ENCODE measurements at places on chromosomes 2 and 18.

DNA sequence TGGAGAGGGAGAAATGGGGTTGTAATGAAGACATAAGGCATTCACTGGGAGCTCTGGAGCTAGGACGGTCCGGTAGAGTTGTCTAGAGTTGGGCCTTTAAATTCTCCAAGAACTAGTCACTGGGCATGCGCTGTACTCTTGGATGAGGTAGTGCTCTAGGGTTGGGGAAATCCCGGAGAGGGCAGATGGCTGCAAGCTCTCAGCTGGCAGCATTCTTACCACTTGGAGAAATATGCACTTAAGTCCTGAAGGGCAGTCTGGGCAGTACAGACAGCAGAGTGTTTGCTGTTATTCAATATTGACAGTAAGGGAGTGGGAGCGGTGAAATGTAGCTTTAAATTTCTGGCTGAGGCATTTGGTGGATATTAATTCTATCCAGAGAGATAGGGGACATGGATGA lies 214.6 kb downstream of the RDH14 start:
- no peak for DNase-seq

GRCh38 chr2:85830645-85831044 lies 58.1 kb downstream of the ST3GAL5 start:
- DNase-seq, result no peak

- no peak for DNase-seq
Observed at GRCh38 chr2:156306821-156307220, 25.7 kb downstream of the NR4A2 start.

DNA sequence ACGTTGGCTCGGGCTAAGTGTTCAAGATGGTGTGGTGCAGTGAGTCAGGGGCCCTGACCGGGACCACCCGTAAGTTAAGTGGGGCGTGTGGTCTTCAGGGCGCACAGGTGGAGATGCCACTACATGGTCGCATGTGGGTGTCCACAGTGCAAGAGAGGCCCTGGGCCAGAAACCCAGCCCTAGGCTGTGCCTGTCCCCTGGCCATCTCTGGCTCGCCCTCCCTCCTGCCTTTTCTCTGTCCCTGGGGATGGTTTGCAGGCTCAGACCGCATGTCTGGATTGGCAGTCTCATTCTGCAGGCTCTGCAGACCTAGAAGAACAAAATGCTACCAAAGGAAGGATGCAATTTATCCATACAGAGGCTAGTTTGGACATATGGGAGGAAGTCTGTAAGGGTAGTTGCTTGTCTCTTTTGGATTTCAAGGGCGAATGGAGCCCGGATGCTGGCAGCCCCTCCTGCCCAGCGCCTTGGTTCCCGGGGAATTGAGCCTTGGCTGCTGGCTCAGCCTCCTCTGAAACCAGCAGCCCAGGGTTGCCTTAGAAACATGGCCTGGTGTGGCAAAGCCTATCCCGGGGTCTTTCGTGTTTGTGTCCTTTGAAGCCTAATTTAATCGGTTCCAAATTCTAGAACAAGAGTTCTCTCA lies 417.5 kb upstream of the HS6ST1 start:
- DNase-seq, result no peak

- DNase-seq, result peak; percentile 7
Observed at GRCh38 chr2:239602290-239603282, 201.8 kb upstream of the HDAC4 start.

DNA sequence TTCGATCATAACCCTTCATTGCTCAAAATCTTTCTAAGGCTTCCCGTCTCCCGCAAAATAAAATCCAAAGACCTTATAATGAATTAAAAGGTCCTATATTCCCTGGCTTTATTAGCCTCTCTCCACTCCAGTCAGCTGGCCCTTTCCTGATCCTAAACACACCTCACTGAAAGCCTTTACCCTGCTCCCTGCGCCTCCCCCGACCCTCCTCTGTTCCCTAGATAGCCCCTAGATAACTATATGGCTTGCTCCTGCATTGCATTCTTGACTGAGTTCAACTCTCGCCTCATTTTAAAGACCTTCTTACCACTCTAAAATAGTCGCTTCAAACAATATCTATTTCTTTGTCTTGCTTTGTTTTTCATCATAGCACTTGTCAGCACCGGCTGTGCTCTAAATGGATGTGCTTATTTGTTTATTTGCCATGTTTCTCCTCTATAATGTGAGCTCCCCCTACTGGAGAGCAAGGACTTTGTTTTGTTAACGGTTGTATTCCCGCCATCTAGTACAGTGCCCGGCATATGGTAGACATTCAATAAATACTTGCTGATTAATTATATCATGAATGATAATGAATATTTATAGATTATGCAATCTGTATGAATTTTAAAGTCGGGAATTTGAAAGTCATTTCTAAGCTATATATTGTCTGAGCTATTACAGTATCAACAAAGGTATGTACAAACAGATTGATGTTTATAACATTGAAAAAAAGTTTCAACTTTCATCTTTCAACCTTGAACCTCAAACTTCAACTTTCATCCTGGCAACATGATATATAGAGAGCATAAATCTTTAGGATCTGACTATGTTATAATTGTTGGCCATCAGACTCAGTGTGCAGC lies 32.4 kb upstream of the VIT start:
- DNase-seq, result peak; percentile 58

DNA sequence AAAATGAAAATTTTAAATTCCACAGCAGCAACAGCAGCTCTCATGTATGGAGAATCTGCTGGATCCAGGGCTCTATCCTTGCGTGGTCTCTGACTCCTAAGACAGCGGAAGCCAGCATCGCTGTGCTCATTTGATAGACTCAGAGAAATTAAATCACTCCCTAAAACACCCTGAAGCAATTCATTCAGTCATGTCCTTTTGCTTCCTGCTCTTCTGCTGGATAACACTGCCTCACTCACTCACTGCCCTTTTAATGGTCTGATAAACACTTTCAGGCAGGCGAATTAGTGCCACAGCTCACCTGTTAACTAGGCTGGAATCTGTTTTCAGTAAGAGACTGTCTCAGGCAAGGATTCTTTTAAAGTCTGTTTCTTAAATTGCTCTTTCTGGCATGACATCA lies 10.0 kb downstream of the WIPF1 start:
- no peak for DNase-seq

GRCh38 chr18:2028986-2029385 lies 542.3 kb downstream of the METTL4 start:
- DNase-seq, result no peak

GRCh38 chr18:36155851-36156757 lies 26.4 kb downstream of the ELP2 start:
- no peak for DNase-seq

GRCh38 chr2:224861266-224861665 lies 145.1 kb upstream of the CCDC195 start:
- no peak for DNase-seq

DNA sequence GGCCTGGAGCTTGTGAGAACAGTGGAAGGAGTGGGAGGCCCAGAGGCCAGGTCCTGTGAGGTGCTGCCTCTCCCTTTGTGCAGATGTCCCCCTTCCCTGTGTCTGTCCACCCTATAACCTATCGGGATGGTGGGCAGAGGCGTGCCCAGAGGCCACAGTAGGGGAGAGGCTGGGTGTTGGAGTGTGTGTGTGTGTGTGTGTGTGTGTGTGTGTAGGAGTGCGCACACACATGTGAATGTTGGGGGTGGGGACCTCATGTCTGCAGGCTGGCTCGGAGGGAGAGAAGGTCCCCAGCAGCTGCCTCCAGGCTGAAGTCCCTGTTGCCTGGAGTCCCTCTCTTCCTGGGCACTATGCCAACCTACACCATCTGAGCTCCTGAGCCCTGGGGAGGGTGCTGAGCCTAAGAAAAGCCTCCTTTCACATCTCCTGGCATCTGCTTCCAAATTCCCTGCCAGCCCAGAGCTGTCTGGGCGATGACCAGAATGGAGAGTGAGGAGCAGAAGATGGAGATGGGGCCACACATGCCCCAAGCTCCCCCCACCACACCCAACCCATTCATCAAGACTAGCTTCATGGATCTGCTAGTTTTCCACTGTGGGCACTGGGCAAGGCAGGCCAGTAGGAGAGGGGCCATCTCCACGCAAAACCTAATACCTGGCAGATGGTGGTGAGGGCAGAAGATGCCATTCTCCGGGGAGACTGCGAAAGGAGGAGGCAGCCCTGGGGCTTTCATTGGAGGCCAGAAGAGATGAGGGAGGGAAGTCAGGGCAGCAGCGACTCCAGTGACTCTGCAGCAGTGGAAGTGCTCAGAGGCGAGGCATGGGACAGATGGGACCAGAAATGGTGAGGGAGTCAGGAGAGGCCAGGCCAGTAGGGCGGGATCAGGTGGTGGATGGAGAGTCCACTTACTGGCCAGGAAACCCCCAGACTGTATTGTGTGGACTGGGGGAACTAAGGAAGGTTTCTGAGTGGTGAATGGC lies 20.3 kb downstream of the KCNK3 start:
- DNase-seq, result peak; percentile 86

- no peak for DNase-seq
Observed at GRCh38 chr18:32373505-32373904, 97.2 kb downstream of the GAREM1 start.

- DNase-seq, result no peak
Observed at GRCh38 chr18:3444296-3444695, 5.7 kb upstream of the TGIF1 start.

All from D341Med (cell line).